ENCODE measurements at places on chromosomes 6 and 20.

GRCh38 chr20:63002511-63002910 lies 4.3 kb downstream of the BHLHE23 start:
- DNase-seq, result no peak

DNA sequence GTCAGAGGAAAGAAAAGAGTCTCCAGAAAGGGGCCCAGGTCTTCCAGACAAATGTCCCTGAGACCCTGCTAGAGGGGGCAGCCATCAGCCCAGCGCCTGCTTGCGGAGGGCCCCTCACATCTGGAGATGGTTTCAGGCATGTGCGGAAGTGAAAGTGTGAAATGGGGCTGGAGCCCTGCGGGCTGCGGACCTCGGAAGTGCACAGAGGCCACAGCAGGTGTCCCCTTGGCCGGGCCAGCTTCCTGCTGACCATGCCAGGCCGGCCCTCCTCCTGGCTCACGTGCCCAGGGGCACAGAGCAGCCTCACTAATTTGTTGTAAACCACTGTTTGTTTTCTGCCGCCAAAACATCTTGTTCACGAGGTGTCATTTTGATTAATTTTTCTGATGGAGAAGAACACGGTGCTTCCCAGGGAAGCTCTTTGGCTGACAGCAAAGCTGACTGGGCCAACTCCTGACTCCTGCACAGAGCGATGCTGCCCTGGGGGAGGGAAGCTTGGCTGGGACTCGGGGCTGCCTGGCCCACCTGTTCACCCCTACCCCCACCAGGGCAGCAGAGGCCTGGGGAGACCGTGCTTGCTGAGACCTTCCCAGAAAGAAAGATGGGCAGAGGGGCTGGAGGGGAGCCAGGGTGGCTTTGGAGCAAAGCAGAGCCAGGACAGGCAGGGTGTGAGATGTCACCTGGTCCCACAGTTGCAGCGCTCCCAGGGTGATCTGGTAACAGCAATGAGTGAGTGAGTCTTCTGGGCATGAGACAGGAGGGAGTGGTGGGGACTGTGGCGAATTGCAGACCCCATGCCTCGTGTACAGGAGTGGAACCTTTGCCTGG lies 54.2 kb downstream of the BCAS4 start:
- no peak for DNase-seq

DNA sequence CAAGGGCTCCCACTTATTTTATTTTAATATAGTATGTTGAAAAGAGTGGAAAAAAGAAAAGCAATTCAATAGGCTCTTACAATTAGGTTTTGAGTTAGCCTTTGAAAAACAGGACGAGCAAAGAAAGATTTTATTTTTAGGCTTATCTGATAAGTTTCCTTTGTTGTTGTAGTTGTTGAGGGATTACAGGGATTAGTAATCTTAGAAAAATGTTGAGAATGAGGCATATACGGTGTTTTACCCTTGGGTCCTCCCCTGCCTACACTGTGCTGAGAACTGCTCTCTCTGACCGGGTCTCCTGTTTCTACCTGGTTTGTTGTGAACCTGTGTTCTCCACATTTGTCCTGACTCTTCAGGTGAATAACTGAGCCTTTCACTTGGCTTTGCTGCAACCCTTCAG lies 16.7 kb downstream of the TRAPPC3L start:
- DNase-seq, result peak; percentile 51

- DNase-seq, result peak; percentile 57
Measured at GRCh38 chr6:85417336-85417735, 32.5 kb upstream of the NT5E start.

DNA sequence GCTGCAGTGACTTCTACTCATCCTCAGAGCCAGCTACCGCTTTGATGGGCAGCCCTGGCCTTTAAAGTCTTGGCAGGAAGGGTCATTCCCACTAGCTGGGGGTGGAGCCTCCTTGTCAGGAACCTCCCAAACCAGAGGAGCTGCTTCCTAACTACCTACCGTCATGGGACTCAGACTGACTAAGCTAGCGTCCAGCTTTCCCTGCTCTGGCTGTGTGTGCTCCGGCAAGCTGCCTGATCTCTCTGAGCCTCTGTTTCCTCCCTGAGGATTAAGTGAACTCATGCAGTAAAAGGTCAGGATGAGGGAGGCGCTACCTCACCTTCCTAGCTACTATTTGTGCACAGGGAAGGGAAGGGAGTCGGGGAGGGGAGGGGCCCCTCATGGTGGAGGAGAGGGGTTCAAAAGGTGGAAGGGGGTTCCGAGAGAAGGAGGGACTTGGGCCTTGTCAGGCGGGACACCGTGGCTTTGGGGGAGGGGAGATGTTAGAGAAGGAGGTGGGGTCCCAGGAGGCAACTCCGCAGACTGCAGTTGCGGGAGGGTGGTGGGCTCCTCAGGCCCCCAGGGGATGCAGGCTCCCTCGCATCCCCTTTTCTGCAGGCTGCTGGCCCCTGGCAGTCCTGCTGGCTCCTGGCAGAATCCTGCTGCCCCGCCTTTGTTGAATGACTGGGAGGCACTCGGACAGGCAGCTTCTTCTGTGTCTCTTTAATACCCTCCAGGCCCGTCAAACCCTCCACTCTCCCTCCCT lies 9.8 kb downstream of the DUSP15 start:
- DNase-seq, result no peak

DNA sequence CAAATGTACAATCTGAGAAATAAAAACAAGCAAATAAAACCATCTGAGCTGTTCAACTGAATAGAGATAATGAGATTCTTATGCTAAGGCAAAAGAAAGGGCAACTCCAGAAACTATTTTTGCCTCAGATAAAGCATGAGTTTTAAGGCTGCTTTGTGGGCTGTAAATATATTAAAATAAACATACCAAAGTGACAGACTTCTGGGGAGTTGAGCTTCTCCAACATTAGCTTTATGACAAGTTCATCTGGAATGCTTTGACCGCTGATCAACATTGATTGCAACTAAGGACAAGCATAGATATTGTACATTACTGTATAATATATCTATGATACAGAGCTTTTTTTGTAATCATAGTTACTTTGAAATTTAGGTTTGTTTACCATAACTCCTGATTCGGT lies 19.3 kb downstream of the AK9 start:
- DNase-seq, result peak; percentile 80

- no peak for DNase-seq
Measured at GRCh38 chr6:80988286-80988685, 764.2 kb downstream of the TENT5A start.
